Stimulated activated CD8-positive, alpha-beta memory T cell treated with anti-CD3 and anti-CD28 coated beads, Interleukin-7, amount 100 ng/mL, for 1 hour (primary cell): ENCODE measurements at places on chromosomes 1 and 21.

DNA sequence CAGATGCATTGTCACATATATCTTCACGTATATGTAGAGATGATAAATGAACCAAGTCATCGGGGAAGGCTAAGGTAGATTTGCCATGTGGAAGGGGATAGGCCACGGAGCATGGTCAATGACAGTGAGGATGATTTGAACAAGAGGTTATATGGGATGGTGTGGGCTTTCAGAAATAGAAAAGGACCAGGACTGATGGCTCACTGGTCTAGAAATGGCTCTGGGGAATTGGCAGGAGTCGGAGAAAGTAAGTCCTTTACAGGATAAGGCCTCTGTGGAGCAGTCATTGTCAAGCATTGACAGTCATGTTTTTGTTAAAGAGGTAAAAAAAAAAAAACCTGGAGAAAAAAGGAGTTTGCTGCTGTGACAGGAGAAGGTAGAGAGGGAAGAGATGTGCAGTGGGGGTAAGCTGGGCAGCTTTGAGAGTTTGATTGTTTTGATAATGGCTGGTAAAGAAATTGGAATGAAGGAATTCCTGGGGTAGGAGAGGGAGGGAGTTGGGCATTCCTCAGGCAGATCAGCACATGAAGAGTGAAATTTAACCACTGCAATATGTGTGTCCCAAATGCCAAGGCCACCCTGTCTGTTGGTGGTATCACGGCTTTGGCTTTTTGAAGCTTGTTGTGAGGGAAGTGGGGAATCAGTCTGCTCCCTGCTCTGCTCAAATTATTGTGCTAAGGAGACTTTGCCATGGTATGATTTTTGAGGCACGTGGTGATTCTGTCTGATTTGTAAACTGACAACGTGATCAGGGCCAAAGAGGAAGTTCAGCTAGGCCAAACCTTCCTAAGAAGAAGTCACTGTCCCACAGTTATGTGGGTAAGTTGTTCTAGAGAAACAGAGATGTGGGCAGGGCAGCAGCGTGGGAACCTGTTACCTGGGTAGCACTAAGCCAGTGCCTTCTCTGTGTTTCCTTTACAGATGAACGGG, 26.0 kb downstream of the MACF1 start:
- no peak for DNase-seq

DNA sequence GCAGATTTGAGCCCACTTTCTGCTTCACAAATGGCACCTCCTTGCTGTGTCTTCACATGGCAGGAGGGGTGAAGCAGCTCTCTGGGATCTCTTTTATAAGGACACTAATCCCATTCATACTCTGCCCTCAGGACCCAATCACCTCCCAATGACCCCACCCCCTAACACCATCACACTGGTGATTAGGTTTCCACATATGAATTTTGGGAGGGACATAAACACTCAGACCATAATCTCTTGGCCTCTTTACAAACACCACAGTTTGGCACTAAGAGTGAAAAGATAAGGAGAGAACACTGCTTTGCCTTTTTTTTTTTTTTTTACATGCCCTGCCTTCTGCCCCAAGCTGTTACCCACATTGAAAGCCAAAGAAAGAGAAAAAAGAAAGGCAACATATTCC, 166.2 kb upstream of the NFIA start:
- no peak for DNase-seq

DNA sequence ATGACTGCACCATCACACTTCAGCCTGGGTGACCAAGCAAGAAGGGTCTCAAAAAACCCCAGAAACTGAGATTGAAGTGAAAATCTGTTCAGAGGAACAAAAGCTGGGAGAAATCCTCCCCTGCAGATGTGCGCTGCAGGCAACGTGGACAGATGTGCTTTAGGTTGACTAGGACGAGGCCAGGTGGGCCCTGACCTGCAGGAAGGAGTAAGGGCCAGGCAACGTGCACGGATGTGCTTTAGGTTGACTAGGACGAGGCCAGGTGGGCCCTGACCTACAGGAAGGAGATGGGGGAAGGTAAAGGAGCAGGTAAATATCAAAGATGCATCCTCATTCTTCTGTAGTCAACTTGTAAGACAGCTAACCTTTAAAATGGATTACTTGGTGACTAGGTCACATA, 2.5 kb upstream of the KRTAP12-1 start:
- no peak for DNase-seq

DNA sequence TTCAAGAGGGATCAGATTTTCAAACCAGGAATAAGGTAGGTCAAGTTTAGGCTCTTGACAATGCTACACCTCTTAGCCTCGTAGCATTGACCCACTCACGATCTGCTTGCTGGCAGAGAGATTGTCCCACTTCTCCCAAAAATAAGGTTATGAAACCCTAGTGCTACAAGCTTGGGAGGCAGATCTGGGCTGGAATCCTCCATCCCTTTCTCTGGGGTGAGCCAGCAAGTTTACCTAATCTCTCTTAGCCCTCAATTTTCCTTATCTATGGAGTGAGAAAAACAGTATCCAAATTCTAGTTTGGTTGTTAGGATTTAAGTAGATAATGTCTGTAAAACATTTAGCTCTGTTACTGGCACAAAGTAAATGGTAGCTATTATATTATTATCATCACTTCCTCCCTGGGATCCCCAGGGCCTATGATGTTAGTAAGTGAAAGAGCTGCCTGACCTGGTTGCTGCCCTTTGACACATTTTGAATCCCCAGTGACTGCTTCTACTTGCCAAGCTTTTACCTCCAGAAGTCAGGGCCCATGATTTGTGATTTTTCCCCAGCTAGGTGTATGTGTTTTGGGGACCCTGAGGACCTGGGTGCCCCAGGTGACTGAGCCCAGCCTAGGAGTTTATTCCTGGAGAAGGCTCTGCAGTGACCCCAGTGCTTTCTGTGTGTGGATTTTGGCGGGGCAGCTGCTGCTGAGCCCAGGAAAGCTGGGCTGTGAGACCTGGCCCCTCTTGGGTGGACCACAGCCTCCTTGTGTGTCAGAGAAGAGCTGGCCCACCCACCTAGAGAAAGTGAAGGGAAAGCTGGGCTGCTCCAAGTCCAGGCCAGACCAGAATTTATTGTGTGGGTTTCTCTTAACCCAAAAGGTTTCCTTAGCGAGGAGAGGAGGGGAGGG, 48.2 kb upstream of the VANGL1 start:
- DNase-seq, result no peak

- DNase-seq, result no peak
Measured at GRCh38 chr21:44785620-44786335, 15.8 kb downstream of the UBE2G2 start.

GRCh38 chr1:222886194-222886854, 71.5 kb downstream of the DISP1 start:
- no peak for DNase-seq
